ENCODE measurements at places on chromosomes 2 and 18.

DNA sequence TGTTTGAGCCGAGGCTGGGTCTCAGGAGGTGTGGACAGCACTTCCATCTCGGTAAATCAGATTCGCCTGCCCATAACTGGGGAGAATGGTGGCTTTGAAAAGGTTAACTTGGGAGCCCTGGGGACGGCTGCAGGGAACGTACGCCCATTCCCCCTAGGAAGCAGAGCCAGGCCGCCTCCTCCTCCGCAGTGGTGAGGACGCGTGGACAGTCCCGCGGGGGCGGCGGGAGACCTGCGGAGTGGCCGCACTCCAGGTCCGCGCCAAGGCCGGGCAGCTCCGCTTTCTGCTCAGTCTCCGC, 845 bp upstream of the MYCN start:
- no peak for DNase-seq

DNA sequence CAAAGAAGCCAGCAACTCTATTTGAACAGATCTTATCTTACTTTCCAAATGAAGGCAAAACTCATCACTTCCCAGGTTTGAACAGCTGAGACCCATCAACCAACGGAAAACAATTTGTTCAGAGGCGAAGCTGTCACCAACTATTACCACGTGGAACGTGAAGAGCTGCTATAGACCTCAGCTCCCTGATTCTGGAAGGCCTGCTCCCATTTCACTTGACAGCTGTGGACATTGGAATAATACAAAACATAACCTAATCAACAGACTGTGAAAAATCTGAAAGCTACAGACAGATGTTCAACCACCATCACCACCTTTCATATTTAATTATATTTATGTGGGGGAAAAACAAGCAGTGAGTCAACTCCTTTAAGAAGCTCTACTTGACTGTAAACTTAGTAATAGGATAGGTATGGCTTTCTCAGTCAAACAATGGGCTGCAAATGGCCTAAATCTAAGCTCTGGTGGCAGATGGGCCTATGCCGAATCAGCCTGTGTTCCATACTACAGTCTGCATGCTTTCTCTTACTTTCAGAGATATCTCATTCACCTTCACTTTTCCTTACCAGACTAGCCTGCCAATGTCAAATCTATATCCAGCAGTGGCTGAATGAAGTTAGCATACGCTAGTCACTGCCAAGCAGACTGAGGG, 896.4 kb downstream of the TDRD15 start:
- no peak for DNase-seq

DNA sequence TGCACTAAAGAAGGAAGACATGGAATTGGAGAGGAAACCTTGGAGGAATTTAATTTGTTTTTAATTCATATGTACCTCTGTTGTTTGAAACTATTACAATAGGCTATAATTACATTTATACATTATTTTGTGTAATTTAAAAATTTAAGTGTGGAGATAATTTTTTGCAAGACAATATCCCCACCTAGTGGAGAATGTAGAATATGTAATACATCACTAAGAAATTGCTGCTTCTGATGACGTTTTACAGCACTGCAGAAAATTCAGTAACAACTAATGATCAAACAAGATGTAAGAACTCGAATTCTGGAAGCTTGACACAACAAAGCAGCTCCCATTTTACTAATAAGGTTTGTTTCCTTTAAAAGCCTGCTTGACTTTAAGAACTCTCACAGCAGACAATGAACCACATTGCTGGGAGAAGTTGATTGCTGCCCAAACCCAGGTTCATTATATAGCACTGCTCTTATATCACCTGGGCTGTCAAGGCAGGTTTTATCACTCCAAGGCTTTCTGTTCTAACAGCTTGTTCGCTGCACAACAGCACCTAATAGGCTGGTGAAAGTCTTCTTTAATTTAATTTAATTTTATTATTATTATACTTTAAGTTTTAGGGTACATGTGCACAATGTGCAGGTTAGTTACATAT, 53.4 kb downstream of the THADA start:
- DNase-seq = peak; percentile 63

DNA sequence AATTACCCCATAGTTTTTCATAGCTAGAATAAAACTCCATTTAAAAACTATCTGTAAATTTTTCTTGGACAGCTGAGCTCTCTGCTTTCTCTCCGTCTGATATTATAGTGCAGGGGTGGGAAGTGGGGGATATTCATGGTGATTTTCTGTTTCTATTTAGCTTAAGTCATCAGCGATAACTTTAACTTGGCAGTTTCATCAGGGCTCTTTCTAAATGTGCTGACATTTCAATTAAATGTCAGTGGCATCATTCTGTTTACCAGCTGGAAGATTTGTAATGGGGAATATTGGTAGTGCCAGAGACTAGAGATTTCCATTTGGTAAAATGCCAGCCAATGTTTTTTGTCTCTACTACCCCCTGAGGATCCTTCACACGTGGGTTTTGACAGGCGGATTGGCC, 53.5 kb upstream of the CAPN13 start:
- DNase-seq = no peak

DNA sequence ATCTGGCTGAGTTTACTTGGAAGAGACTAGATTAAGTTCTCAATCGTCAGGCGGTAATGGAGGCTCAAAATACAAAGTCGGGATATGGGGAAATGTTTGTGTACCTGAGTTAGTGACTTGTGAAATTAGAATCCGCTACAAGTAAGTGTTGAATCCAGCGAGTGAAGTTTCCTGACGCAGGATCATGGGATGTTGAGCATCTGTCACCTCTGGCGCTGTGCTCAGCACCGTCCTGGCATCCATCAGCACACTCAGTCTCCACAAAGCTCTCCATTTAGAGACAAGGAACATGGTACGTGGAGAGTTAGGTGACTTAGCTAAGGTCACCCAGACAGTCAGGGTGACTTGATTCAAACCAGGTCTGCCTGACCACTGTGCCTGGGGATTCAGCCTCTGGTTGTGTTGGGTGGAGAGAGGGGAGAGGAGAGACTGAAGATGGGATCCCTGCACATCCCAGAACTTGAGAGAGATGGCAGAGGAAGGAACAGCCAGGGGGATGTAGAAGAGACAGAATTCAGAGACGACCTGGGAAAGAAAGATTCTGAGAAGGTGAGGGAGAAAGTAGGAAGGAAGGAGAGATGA, 251.2 kb downstream of the ACKR3 start:
- DNase-seq = no peak

- no peak for DNase-seq
Observed at GRCh38 chr2:72084584-72084976, 63.1 kb downstream of the CYP26B1 start.

- DNase-seq = no peak
Observed at GRCh38 chr2:217418544-217418943, 558.7 kb upstream of the TNP1 start.

GRCh38 chr18:75029481-75029880, 179.5 kb downstream of the PTGR3 start:
- DNase-seq = no peak

DNA sequence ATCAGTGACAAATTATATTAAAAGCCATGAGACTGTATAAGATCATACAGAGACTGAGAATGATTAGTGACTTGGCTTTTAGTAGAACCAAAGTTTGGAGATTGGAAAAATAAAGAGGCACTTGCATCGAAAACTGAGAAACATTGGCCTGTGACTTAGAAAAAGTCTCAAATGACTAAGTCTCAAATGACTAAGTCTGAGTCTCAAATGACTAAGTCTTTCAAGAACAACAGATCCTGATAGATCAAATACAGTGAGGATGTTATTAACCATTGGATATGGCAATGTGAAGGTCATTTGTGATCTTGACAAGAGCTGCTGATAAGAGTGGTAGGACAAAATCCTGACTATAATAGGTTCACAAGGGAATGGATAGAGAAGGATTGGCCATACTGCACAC, 135.5 kb upstream of the FANCL start:
- DNase-seq = no peak

DNA sequence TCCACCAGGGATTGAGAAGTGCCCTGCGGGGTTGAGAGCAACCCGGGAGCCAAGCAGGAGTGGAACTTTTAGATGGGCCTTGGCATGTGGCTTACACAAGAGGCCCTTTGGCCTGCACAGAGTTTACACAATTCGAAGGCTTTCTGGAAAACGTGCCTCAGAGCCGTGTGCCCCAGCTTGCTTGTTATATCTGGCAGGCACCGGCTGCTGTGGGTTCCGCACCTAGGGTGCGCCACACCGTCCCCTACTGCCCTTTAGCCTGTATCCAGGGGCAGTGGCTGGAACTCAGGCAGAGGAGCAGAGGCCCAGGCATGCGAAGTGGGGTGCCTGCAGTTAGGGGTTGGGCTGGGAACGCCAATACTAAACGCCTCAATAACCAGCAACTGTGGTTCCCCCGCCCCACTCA, 32.9 kb upstream of the EDAR start:
- DNase-seq = no peak

DNA sequence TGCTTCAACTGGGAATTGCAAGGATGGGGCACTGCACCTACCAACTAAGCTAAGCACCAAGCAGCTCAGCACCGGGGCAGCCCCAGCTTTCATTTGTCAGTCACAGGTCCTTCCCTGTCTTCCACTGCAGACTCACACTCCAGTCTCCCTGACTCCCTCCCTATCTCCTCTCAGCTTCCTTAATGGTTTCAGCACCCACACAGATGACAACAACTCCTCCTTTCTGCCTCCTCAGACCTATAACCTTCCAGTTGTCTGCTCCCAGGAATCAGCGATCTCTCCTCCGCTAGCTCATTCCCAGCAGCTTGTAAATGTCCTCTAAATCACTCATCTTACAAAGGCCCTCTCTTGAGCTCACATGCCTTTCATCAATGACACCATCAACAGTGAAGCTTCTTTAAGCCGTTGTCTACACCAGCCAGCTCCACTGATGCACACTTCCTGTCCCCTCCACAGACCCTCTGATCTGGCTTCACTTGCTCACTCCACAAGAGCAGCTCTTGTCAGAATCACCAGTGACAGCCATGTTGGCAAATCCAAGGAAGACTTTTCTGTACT, 32.1 kb downstream of the CLASP1 start:
- no peak for DNase-seq

GRCh38 chr2:28810384-28811285, at the start of gene SPDYA:
Gene SPDYA (plus strand): TSS chr2:28810834. CDS start chr2:28816015, 5,181 bp downstream.
- peak; percentile 74 for DNase-seq

DNA sequence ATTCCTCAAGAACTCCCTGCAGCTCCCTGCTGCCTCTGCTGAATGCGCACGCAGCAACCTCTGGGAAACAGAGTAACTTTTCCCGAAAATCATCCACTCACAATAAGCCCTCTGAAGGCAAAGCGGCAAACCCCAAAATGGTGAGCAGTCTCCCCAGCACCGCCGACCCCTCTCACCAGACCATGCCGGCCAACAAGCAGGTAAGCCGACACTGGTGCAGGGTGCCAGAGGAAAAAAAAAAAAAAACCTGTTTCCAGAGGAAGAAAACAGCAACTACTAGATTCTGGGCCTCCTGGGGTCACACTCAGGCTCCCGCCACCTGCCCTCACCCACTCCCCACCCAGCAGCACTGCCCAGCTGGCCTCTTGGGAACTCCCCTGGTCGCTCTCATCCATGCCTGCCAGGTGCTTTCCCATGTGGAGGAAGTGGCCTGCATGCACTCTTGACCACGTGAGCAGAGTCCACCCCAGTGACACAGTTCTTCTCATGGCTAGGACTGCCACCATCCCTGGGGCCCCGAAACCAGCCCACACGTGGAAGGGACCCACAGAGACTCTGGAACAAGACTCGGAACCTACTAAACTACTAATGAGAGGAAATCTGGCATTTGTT, 36.9 kb downstream of the KCTD18 start:
- no peak for DNase-seq

GRCh38 chr2:190551928-190552327, 17.4 kb upstream of the NEMP2 start:
- no peak for DNase-seq

GRCh38 chr2:205700331-205701132, 18.2 kb downstream of the NRP2 start:
- DNase-seq = peak; percentile 93
